Left hindlimb (tissue), 1 donor: ENCODE measurements at places on chromosomes 1 and 21.
A peak's percentile ranks its signal among the peaks of the same experiment; 100 is the strongest.

GRCh38 chr1:48214820-48215219 lies 7.7 kb upstream of the SLC5A9 start:
- DNase-seq: no peak

- peak; percentile 42 for DNase-seq
Measured at GRCh38 chr1:156616463-156616862, 2.8 kb upstream of the HAPLN2 start.

DNA sequence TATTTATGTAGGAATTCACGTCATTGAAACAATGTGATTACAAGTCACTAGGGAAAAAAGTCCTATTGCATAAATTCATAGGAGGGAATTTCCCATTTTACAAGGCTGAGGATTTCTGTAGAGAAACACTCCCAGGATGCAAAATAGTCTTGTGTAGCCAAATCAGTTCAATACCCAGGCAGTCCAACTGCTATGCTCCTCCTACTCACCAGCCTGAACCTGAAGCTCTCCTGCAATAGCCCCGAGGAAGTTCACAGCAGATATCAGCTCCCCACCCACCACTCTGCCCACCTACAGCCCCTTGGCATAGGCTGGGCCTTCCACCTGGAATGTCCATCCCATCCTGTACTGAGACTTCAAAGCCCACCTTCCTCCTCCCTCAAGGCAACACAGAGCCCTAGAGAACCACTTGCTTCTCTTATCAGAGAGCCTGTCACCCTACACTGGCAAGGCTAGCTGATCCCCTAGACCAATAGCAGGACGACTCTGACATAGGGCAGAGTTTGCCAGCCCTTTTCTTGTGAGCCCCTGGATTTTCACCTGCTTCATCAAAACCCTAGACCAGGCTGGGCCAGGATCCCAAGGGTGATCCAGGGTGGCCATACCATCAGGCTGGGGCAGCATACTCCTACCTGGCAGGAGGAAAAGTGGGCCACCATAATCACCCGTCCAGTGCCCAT lies 1.5 kb downstream of the LSS start:
- DNase-seq: no peak

DNA sequence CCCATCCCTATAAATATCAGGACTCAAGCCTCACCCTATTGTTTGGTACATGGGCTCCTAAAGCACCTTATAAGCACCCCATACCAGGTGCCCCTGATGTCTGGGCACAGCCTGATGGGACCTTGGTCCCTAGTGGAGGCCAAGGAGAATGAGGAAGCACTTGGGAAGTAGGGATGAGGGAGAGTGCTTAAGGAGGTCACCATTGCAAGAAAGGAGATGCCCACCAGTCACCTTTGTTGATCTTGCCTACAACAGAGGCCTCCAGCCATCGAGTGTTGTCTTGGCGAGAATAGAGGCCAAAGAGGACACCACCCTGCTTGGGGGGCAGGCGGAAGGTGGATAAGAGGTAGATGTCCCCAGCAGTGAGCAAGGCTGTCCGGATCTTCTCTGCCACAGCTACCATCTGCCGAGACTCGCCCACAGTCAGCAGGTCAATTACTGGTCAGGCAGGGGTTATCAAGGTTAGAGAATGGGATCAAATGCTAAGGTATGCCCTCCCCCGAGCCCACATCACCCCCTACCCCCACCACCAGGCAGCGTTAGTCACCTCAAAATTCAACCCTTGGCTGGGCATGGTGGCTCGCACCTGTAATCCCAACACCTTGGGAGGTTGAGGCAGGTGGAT lies 1.6 kb downstream of the THBS3 start:
- peak; percentile 21 for DNase-seq

DNA sequence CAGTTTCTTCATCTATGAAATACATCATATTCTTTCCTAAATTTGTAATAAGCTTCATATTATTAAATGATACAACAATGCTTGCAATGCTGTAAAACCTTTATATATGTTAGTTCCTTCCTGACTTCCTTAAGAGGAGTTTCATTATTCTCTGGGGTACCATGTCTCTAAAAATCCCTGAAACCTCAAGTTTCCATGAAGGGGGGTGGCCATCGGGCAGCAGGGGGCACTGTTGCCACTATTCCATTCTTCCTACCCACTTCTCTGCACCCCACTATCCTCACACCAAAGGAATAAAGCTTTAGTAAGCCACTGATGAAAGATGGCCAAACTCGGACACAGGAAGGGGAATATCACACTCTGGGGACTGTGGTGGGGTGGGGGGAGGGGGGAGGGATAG lies 9.0 kb upstream of the DMRTB1 start:
- DNase-seq: no peak
